Fibroblast of skin of abdomen (primary cell): ENCODE measurements at places on chromosomes 3 and 15.

DNA sequence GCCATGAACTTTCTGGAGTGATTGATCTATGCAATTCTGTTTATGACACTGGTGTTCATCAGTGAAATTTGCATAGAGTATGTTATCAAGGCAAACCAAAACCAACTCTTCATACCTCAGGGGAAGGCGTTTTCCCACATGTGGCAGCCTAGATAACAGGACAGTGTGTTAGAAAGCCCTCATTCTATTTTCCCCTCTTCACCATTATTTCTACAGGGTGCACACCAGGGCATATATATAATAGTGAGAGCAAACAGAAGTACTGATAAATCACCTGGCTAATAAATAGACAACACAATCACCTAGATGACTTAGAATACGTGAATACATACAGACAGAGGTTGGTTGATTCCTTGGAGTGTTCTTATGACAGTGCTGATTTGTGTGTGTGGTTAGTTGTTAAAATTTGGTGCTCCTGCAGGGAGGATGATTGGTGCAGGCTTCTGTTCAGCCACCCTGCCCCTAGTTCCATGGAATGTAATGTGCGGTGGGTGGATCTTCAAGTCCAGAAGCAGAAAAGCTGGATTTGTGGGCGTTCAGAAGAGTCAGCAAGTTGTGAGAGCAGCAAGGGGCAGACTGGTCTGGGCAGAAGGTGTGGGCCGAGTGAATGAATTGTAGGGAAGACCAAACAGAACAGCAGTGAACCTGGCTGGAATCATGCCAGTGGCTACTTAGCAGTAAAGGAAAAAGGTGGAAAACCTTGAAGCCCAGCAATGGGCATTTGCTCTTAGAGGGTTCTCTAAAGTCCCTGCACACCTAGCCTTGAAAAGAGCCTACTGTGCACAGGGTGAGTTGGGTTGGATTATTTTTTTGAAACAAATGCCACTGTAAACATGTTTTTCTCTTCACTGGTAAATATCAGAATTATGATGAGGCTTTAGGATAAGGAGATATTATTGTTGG, 11.7 kb upstream of the RARRES1 start:
- DNase-seq = no peak

DNA sequence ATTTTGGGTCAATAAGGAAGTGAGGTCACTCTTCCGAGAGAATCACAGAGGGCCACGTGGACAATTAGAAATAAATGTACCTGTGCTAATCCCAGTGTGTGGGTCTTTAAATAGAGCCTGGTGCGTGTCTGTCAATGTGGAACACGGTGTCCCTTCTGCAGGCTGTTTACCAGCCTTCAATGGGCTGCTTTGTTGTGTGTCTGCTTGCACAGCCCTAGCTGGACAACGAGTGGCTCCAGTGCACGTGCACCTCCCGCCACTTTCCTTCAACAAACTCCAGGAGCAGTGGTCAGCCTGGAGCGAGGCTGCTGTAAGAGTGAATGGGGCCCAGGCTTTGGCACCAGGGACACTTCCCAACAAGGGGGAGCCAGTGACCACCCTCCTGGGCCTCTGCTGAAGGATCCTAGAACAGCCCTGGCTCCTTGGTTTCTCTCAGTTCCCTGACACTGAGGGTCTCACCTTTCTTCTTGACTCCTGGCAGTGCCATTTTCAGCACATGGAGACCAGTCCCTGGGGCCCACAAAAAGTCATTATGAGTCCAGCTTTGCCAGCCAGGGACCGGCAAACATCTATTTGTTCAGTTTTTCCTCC, 76.1 kb downstream of the ISG20 start:
- DNase-seq = no peak

- no peak for DNase-seq
These were observed 148.8 kb downstream of the ALDH1A2 start for GRCh38 chr15:57916695-57917094.

- no peak for DNase-seq
These were observed 31.5 kb upstream of the TAFA4 start for GRCh38 chr3:68963891-68964290.

DNA sequence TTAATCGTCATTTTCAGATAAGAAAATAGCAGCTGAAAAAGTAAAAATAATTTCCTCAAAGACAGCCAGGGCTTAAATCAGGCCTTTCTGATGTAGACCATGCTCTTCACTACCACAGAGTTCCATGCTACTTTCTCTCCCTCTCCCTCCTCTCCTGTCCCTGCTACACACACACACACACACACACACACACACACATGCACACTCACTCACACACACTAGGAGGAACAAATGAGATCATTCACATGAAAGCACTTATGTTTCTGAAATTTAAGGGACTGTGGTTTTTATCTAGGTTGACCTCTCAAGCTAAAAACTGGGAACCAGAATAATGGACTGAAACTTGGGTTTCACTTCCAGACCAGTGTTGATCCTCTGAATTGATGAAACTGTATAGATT, 4.1 kb upstream of the PSMA4 start:
- DNase-seq = peak; percentile 15

DNA sequence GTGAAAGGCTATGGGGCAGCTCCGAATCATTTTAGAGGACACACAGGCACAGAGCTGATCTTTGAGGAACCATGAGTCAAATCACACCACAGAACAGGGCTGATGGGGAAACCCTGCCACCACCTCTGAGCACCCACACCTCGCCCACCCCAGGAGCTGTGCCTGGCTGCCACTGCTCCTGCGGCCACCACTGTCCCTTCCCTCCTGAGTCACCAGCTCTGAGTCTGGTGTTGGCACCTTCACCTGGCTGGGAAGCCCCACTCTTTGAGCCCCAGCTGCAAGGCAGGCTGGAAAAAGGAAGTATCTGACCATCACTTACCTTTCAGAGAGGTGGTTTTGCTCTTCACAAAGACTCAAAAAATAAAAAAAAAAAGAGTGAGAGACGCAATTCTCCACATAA, 63.6 kb upstream of the MEF2A start:
- DNase-seq = no peak

DNA sequence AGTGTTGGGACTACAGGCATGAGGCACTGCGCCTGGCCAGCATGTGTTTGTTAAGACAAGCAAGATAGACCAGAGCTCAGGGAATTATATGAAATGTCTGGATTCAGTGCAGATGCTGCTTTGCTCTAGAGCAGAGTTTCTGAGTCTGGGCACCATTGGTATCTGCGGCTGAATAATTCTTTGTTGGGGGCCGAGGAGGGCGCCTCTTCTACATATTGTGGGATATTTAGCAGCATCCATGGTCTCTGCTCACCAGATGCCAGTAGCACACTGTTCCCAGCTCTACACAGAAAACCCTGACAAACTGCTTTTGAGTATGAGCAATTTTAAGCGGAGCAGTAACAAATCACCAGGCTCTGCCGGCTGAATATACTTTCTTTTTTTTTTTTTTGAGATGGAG, 3.6 kb upstream of the LDHAL6B start:
- DNase-seq = peak; percentile 39

- peak; percentile 51 for DNase-seq
These were observed 592.8 kb downstream of the FOXP1 start for GRCh38 chr3:70990723-70991122.

GRCh38 chr3:175857666-175858270, 998.6 kb downstream of the NAALADL2 start:
- DNase-seq = no peak

- no peak for DNase-seq
These were observed 229.2 kb downstream of the CDIN1 start for GRCh38 chr15:36808411-36809160.

- no peak for DNase-seq
These were observed 46.5 kb downstream of the CPA3 start for GRCh38 chr3:148911592-148911991.

DNA sequence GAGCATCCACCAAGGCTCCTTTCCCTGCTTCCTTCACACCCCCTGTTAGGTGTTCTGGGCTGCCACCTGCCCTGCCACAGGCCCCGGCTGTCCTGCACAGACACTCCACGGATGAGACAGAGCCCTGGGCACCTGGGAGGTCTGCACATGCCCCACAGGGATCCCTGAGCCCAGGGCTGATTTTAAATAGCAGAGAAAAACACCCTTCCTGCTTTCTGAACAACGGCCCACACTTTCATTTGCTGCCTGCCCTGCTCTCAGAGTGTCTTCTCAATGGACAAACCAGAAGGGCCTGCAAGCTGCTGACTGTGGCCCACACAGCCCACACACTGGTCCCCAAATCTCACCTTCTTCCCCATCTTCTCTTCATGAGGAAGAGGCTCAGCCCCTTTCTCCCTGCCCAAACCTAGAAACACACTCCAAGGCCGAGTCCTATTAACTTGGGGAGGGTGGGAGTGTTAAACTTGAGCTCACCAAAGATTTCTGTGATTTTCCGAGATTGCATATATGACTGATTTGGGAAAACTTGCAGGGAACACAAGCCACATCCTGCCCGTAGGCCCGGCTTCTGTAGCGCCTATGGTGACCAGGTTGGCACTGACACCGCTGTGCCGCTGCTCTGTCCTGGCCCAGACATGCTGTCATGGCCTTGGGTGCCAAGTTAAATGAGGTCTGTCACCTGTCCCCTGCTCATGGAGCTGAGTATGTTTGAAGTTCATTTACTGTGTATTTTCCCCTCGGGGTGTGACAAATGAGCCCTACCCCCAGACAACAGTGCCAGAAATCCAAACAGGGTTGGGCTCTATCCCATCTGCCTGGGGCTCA, 47.2 kb upstream of the KLF13 start:
- no peak for DNase-seq

GRCh38 chr3:160401291-160402095, 2.0 kb downstream of the SMC4 start:
- DNase-seq = peak; percentile 78

- DNase-seq = no peak
These were observed 314.4 kb downstream of the MECOM start for GRCh38 chr3:169348929-169349621.

DNA sequence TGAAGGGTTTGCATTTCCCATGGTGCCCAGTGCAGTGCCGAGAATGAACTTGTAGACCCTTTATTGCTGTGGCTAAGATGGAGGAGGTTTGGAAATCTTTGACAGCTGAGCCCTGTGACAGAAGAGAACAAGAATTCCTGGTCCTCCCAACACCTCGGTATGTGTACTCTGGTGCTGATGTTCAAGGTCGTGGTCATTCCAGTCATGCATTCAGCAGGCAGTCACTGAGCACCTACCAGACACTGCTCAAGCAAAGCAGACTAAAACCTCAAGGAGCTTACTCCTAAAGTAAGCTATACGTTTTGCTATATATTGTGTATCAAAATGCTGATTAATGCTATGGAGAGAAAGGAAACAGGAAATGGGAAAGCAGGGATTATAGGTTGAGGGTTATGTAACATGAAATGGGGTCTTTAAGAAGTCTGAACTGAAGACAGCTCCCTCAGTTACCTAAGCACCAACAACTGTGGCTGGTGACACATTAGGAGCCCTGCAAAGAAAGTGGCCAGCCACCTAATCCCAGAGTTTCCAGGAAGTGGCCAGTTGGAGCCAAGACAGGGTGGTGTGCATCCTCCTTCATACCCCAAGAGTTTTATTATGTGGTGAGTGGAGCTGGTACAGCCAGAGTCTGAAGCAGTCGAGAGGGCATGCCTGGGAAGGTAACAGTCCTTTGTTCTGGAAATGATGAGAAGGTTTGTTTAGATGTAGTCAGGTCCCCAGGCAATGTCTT, 65.0 kb downstream of the CCNL1 start:
- peak; percentile 77 for DNase-seq

- DNase-seq = no peak
These were observed 22.2 kb downstream of the SMAD3 start for GRCh38 chr15:67087507-67088172.

DNA sequence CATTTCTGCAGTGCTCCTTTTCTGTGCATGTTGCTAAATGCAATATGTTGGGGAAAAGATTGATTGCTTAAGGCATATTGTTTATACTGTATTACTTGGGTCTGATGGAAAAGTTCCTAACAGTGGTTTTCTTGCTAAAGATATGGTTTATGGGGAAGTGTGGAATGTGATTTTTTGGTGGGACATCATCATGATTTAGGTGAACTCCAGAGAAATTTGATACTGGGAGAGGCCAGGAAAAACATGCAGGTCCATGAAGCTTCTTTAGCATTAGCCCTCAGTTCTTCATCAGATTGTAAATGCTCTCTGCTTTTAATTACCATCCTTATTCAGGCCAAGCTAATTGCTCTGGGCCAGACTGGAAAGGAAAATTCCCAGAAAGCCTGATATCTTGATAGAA, 147.5 kb downstream of the LRTM1 start:
- DNase-seq = peak; percentile 85

GRCh38 chr15:60760646-60761504, 281.9 kb upstream of the ICE2 start:
- peak; percentile 64 for DNase-seq

DNA sequence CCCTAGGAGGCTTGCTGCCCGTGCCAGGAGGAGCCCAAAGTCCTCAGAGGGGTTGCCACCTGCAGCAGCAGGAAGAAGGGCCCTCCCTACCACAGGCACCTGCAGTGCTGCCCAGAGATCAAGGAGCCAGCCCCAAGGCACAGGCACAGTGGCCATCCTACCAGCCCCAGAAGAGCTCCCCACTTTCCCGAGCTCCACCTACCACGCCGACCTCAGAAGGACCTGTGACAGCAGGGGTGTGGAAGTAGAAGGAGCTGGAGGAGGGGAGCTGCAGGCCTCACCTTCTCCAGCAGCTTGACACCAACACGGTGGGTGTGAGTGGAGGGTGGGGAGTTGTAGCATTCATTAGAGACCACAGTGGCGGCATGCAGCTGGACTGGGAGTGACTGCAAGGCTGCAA, 485.8 kb downstream of the GABRG3 start:
- no peak for DNase-seq
